ENCODE measurements at places on chromosomes 5 and 9. TPM values are rescaled to one million over a fixed set of nuclear protein-coding genes. Genes with fewer than 3 reads are reported as not detected.

GRCh38 chr9:118104363-118104762 is 400.2 kb downstream of the TLR4 start:
- DNase-seq = no peak

GRCh38 chr5:68683632-68684036 is 410.2 kb upstream of the SLC30A5 start:
- DNase-seq = no peak

DNA sequence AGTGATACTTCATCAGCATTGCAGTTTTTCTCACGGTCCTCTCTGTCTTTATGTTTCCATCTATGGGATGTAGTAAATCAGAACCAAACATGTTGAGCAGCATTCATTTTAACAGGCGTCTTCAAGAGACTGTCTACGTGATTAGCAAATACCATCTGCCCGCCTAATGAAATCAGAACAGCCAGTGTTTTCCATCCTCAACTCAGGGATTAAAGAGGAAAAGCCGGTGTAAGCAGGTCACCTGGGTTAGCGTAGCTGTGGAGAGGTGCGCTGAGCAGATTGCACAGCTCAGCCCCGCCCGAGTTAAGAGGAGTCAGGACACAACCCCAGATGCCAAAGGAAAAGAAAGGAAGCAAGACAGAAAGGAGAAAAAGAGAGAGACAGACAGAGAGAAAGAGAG is 54.3 kb upstream of the ANKRD33B start:
- no peak for DNase-seq

GRCh38 chr5:35956429-35956828 is 18.0 kb upstream of the CAPSL start:
- DNase-seq = no peak

The AP3B1 gene
- polyA plus RNA-seq = 33.6 TPM

- no peak for DNase-seq
Observed at GRCh38 chr5:172078726-172079345, 72.4 kb upstream of the FBXW11 start.

Data from forelimb muscle (tissue), 1 donor.